ENCODE measurements at places on chromosomes 7 and 10.

DNA sequence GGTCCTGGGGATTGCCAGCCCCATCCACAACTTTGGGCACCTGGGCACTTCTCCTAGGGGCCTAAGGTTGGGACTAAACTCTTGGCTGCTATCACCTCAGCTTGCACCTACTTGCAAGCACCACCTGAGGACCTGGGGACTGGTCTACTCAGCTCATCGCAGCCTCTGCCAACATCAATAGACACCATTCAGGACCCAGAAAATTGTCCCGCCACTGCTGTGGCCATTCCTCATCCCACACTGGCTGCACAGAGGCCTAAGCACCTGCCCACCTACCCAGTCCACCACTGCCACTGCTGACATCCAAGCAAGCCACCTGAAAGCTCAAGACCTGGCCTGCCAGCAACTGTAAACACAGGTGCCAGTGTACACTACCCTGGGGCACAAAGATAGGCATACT, 234.1 kb downstream of the STK31 start:
- DNase-seq: no peak

GRCh38 chr10:43815181-43815885, 166.7 kb upstream of the ZNF32 start:
- DNase-seq: no peak

- DNase-seq: no peak
These were observed 109.5 kb upstream of the SDK1 start for GRCh38 chr7:3191548-3191947.

- DNase-seq: no peak
These were observed 222.5 kb downstream of the USP6NL start for GRCh38 chr10:11388996-11389395.

- DNase-seq: no peak
These were observed 50.5 kb upstream of the FOXP2 start for GRCh38 chr7:114364151-114364550.

DNA sequence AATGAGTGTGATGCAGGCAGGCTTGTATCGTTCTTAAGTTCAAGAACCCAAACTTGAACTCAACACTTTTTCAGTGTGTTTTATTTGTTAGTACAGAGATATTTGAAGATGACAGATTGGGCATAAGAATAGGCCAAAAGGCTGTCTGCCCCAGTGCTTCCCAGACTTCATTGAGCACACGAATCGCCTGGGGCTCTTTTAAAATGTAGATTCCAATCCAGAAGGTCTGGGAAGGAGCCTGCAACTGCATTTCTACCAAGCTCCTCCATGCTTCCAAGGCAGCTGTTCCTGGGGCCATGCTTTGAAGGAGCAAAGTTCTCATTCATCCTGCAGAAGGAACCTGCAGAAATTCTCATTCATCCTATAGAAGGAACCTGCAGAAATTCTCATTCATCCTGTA, 114.5 kb upstream of the INSYN2A start:
- no peak for DNase-seq

DNA sequence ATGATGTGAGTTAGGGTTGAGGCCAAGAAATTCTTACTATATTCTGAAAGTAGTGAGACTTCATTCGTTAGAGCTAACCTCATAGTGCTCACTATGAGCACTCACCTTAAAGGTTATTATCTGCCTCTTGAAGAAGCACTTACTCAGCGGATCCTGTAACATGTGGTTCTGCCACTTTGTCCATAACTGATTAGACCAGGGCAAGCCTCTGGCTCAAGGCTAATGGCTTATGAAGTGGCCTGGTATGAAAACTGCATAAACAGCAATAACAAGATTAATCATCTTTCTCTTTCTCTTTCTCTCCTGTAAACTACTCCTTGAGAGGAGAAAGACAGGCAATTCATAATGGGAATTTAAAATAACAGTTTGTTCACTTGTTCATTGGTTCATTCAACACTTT, 82.8 kb downstream of the MAPK8 start:
- DNase-seq: no peak

DNA sequence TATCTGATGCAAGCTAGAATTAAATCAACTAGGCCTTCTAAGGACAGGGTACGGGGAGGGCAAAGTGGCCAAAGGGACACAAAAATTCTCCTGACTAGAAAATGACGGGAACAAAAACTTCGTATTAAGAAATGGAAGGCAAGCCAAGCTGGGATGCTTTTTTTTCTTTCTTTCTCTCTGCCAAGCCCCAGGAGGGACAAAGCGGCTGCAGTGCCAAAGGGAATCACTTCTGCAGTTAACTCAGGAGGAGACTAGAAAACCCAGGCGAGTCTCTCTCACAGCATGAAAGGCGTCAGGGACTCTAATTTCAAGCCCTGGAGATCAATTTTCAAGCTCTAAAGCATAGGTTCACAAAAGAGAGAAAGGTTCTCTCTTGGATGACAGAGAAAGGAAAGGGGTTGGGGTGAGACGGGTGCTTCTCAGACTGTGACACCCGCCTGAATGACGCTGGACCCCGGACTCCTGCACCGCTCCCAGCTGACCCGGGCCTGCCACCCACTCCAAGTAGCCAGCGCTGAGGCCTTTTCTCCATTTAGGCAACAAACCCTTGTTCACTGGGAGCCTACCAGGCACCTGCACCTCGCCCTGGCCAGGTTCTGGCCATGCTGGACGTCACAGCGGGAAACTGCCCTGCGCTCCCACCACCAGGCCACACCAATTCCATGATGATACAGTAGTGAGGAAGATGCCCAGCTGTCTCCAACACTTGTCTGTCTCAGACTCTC, 56.5 kb downstream of the KIAA1549 start:
- no peak for DNase-seq

GRCh38 chr10:33098951-33099663, 141.1 kb upstream of the ITGB1 start:
- DNase-seq: no peak

Data from T-helper 2 cell (primary cell).